EH (cell line): ENCODE measurements at places on chromosomes 1 and 21.

GRCh38 chr1:198088360-198089071, 68.3 kb upstream of the NEK7 start:
- DNase-seq: peak; percentile 72

- peak; percentile 72 for DNase-seq
Measured at GRCh38 chr1:50977575-50978143, 7.6 kb downstream of the CDKN2C start.

- peak; percentile 51 for DNase-seq
Measured at GRCh38 chr21:15682977-15683376, 46.8 kb upstream of the USP25 start.

DNA sequence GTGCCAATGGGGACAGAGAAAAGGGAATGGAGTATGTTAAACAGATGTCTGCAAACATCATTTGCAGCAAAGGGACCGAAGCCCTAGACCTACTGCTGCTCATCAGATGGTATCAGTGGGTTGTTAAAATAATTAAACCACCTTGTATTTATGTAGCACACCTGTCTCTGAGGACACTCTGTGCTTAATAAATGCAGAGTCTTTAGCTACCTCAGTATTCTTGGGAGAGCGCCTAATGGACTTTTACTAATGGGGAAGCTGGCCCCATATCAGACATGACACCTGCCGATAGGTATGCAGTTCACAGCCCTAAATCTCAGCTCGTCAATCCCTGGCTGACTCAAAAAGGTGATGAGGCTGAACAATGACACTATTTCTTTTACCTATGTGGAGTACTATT, 54.4 kb downstream of the SYT6 start:
- DNase-seq: no peak

GRCh38 chr1:169479363-169480066, 6.2 kb downstream of the SLC19A2 start:
- DNase-seq: no peak

GRCh38 chr1:170662561-170663403, 1.1 kb upstream of the PRRX1 start:
- peak; percentile 57 for DNase-seq

- no peak for DNase-seq
Measured at GRCh38 chr1:159705251-159705903, 9.0 kb downstream of the CRP start.

GRCh38 chr1:12539705-12540579, 78.1 kb downstream of the DHRS3 start:
- peak; percentile 99 for DNase-seq

DNA sequence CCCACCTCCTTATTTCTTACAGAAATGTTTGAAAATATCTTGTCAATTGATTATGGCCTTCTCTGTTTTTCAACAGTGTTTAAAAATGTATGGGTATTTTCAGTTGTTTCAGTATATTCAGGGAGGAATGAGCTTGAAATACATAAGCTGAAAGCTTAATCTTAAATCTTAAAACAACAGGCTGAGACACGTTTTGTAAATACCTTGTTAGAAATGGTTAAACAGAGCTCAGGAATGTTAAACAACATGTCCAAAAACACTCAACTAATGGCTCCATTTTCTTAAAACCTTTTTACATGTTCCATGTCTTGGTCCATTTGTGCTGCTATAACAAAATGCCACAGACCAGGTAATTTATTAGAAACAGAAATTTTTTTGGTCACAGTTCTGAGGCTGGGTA, 953.8 kb upstream of the ADGRL2 start:
- no peak for DNase-seq
